GF-D8 (cell line): ENCODE measurements at places on chromosomes 5 and 9.

GRCh38 chr5:159210210-159210661 is 883 bp upstream of the RNF145 start:
- DNase-seq = peak; percentile 51

DNA sequence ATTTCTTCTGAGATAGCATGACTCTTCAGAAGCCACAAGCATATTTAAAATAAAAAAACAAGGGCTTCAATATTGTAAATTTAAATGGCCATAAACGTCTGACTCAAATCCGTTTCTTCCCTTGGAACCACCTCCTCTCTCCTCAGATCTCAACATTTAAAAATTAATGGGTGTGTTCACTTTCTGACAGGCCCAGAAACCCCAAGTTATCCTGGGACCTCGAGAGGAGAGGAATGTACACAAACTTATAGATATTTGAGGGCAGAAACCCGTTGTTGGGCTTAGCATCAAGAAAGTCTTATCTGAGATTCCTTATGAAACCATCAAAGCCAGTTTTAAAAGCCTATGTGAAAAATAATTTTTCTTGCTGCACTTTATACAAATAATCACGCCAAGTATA is 29.2 kb downstream of the MLLT3 start:
- DNase-seq = no peak

DNA sequence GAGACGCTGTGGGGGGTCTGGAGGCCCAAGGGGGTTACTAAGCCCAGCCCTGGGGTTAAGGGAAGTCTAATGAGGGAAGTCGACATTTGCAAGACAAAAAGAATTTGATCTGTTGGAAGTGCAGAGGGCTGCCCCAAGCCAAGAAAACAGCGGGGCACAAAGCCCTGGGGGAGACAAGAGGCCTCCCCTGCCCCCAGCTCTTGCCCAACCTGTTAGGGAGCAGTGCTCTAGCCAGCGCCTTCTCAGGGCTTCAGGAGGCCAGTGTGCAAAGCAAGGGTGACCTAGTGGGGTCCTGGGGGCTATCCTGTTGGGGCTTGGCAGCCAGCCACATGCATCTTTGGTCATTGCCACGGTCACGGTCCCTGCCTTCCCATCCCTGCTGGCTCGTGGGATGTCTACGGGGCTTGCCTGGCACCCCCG is 25.2 kb downstream of the GFI1B start:
- DNase-seq = peak; percentile 81

GRCh38 chr9:27341545-27342294 is 44.8 kb upstream of the EQTN start:
- DNase-seq = no peak

DNA sequence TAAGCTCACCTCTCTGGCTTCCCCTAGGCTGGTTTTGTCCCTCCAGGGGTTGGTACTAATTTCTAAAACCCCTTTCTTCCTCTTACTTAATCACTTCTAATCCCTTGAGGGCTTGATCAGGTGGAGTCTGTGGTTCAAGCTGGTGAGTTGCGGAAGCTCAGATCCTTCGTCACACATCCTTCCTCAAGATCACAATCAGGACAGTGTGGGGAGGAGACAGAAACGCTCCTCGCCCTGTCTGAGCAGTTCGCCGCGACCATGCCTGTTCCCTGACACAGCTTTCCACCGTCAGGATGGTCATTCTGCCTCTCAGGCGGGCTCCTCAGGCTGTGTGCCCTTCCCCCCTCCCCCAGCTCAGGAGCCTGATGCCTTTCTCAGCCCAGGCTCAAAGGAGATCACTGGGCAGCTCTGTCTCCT is 24.3 kb downstream of the CPLX2 start:
- DNase-seq = peak; percentile 94

GRCh38 chr5:34603378-34603777 is 52.8 kb upstream of the RAI14 start:
- no peak for DNase-seq

GRCh38 chr5:172697123-172698121 is 56.4 kb downstream of the NEURL1B start:
- no peak for DNase-seq
